Urothelium cell line (cell line): ENCODE measurements at places on chromosomes 16 and 17.

- DNase-seq, result no peak
Observed at GRCh38 chr17:81556863-81557262, 4.7 kb upstream of the FAAP100 start.

DNA sequence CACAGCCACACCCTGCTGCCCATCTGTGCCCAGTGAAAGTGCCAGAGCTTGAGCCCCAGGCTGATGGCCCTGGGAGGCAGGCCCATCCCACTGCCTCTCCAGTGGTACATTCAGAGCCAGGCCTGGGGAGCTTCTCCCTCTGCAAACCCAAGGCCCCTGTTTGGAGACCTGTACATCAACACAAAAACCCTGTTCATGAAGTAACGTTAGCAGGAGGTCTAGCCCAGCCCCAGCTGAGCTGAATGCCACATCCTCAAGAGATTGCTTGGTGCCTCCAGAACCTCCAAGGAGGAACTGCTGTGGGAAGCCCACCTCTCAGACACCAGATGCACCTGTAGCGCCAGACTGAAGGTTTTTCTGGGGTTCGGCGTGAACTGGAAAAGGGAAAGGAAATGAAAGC is 31.5 kb downstream of the C16orf78 start:
- no peak for DNase-seq

- DNase-seq, result peak; percentile 73
Observed at GRCh38 chr17:69761767-69762321, 313.2 kb upstream of the KCNJ16 start.

DNA sequence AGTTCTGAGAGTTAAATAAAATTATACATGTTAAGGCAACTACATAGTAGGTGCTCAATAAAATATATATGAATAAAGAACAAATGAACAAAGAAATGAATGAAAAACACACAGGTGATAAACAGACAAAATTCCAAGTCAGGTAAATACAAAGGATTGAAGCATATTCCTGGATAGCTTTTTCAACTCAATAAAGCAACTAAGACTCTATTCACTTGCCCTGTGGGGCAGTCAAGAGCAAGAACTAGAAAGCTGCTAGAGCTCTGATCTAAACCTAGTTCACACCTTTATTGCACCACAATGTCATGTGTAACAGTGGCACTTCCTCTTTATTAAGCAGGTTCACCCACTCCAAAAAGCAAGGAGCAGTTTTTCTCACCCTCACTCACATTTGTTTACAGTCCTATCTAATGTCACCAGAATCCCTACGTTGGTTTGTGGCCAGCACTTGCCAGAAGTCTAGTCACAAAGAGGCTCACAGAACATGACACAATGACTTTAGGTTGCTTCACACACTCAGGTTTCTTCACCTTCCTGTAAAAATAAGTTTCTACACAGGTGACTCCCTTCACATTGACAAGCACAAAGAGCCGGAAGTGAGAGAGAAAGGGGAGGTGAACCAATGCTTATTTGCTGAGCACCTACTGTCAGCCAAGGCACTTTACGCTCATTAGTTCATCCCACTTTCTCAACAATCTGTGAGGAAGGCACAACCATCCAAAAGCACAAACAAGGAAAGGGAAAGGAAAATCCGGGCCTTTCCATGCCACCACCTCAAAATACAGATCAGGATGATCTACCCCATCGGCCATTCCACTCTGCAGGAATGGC is 70.8 kb downstream of the XPO6 start:
- DNase-seq, result no peak

DNA sequence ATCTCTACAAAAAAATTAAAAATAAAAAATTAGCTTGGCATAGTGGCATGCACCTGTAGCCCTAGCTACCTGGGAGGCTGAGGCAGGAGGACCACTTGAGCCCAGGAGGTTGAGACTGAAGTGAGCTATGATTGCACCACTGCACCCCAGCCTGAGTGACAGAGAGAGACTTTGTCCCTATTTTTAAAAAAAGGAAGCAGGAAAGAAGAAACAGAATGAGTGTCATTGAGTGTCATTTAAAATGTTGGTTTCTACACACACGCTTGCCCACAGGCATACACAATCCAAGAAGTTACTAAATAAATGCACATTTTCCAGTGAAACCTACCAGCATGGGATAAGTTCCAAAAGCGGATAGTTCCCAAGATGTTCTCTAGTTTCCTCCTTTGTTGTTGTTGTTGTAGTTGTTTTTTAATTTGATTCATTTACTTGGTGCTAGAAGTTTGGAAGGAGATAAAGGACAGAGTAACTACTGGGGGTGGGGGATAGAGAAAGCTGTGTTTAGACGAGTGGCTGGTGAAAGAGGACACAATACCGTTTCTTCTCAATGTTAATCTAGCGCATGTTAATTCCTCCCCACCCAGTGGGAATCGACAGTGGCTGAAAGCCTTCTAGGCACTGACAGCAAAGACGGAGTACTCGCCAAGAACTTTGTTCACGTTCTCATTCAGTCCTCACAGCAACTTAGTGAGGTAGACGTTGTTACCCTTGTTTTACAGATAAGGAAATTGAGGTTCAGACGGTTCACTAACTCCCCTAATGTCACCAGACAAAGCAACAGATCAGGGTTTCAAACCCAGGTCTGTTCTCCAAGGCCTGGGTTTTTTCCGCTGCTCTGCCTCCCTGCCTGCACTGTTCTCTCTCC is 17.3 kb downstream of the MRPS23 start:
- no peak for DNase-seq

- DNase-seq, result no peak
Observed at GRCh38 chr16:25108054-25108453, 3.5 kb upstream of the LCMT1 start.

DNA sequence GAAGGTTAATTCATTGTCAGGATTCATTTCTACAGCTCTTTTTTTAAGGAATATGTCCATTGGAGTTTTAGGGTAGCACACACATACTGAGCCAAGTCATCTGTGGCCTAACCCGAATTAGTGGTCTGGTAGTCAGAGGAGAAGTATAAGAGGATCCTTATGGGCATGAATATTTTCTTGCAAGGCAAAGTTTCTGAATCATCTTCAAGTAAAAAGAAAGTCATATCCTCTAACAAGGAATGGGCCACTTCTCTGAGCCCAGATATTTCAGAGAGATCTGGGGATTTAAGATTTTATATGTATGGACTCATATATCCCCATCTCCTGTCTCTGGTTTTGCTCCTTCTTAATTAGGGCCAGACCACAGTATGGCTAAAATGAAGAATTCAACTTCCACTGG is 99.2 kb upstream of the CDH8 start:
- DNase-seq, result no peak

- DNase-seq, result no peak
Observed at GRCh38 chr17:82235056-82235774, 6.4 kb downstream of the SLC16A3 start.

DNA sequence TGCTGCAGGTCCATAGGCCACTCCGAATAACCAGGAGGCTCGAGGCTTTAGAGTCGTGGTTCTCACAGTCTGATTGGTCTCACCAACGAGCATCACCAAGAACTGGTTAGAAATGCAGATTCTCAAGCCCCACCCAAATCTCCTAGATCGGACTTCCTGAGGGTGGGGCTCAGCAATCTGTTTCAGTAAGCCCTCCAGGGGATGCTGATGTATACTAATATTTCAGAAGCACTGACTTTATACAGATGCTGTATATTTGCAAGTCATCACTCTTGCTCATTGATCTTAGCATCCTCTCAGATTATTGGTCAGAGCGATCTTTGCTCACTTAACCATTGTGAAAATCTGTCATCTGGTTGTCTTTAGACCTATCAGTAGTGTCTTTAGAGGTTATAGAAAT is 4.4 kb upstream of the VAC14 start:
- no peak for DNase-seq

- DNase-seq, result no peak
Observed at GRCh38 chr16:24969071-24969470, 46.1 kb downstream of the ARHGAP17 start.

- no peak for DNase-seq
Observed at GRCh38 chr16:28932339-28933141, 769 bp downstream of the CD19 start.
